ENCODE measurements at places on chromosomes 16 and 17. TPM values are rescaled to one million over a fixed set of nuclear protein-coding genes. Genes with fewer than 3 reads are reported as not detected.

The CD300LB gene
- not detected for total RNA-seq

The BTBD17 gene
- total RNA-seq, result not detected

The KRT40 gene
- not detected for total RNA-seq

The KRTAP3-2 gene
- not detected for total RNA-seq

The KRT38 gene
- total RNA-seq, result 0.18 TPM

The METRNL gene
- 72.1 TPM for total RNA-seq

The KRTAP9-4 gene
- not detected for total RNA-seq

The TMEM100 gene
- 1.4 TPM for total RNA-seq

The SPIRE2 gene
- total RNA-seq, result 4.0 TPM

The SCARF1 gene
- 0.89 TPM for total RNA-seq

The CCL14 gene
- not detected for total RNA-seq

The VASN gene
- total RNA-seq, result 108 TPM

The SPAG9 gene
- total RNA-seq, result 53.2 TPM

The SLC16A6 gene
- 0.29 TPM for total RNA-seq

The BCO1 gene
- not detected for total RNA-seq

The KRT39 gene
- total RNA-seq, result not detected

The ZACN gene
- not detected for total RNA-seq

The MAP2K4 gene
- total RNA-seq, result 16.7 TPM

The PYY gene
- not detected for total RNA-seq

The ZP2 gene
- total RNA-seq, result not detected

The PRR35 gene
- total RNA-seq, result not detected

The TP53TG3 gene
- not detected for total RNA-seq

The ZNF597 gene
- 1.1 TPM for total RNA-seq

The KCNJ12 gene
- not detected for total RNA-seq

The ATP2C2 gene
- total RNA-seq, result not detected

The CDH3 gene
- 0.29 TPM for total RNA-seq

The TSPOAP1 gene
- 0.58 TPM for total RNA-seq

The EMP2 gene
- 18.2 TPM for total RNA-seq

The MRPL10 gene
- total RNA-seq, result 45.2 TPM

The SLC2A4 gene
- not detected for total RNA-seq

Data from myometrial cell (primary cell).